Breast epithelium (tissue), 4 donors: ENCODE measurements at places on chromosomes 5 and 9. TPM values are rescaled to one million over a fixed set of nuclear protein-coding genes. Genes with fewer than 3 reads are reported as not detected.

Gene GZMA
- 1.0 TPM for total RNA-seq

DNA sequence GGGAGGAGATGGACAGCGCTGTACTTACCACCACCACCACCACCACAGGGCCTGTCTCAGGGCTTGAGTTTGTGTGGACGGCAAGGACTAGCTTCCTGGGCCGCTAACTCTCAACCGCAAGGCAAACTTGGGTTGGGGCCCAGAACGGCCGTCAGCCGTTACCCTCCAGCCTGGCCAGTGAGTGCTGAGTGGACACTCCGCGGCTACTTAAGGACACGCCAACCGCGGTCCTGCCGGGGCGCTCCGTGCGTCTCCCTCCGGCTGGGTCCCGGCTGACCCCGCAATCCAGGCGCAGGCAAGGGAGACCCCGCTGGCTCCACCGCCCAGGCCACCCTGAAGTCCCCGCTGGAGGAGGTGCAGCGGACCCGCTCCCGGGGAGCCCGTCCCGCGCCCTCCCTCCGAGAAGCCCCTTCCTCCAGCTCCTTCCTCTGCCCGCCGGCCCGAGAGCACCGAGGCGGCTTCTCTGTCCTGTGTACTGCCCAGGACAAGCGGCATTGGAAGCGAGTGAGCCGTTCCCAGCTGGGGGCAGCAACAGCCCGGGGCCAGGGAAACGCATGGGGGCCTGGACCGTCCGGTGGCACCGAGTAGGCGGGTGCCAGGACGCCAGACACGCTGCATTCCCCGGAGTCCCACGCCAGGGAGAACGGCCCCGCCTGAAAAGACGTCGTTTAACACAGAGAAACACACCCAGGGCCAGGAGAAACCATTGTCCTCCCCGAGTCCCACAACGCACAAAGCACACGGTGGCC lies 46.6 kb downstream of the HABP4 start:
- H3K27ac ChIP-seq = no peak overlapping the region
- H3K4me3 ChIP-seq = no peak overlapping the region
- no peak for DNase-seq

DNA sequence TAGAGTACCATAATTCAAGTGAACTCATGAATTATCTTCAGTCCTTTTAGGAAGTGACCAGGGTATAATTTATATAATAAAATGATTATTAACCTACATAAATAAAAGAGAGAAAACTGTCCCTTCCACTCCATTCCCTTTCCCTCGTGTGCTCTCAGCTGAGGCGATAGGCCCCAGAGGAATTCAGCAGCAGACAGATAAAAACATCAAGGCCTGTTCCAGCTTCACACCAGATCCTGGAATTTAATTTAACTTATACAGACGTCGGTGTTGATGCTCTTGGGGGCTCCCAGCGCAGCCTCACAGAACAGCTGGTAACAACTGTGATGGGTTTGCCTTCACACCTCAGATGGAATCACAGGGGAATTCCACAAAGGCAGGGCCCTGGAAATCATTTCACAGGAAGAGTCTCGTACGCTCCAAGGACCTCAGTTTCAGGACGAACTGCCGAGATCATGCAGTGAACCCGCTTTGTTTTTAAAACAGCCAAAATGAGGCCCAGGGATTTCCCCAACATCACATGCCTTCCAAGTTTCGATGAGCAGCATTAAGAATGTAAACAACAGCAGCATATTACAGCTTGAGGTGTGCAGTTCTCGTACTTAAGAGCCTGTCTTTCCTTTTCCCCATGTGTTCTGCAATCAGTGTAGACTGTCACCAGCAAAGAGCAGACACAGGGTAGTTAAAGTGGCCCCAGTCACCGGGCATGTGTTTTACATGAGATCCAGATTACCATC lies 73.6 kb upstream of the ALDH1B1 start:
- no peaks in the 10 kb centered on the region for H3K4me1 ChIP-seq
- no peaks in the 10 kb centered on the region for H3K27me3 ChIP-seq
- peak overlapping the region; percentile 34 for H3K4me3 ChIP-seq
- H3K36me3 ChIP-seq = no peaks in the 10 kb centered on the region

DNA sequence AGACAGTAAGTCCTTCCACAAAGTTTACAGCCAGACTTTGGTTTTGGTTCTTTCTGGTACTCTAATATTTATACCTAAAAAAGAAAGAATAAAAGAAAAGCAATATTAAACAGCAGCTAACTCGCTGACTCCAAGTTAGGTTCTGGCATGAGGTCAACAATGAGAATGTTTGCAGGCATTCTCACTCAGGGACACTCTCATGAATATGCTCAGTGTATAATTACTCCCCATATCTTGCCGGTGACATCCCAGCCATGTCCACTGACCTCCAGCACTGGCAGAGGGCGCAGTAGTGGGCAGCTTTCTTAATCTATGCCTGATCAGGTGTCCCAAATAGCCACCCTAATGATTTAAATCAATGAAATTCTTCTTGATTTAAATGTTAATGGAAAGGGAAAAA lies 151.5 kb downstream of the BNC2 start:
- H3K27ac ChIP-seq = no peak overlapping the region
- no peak for DNase-seq
- H3K36me3 ChIP-seq = no peaks in the 10 kb centered on the region
- H3K27me3 ChIP-seq = peaks cover 4% of the 10 kb centered on the region

GRCh38 chr5:171648279-171649074 lies 137.1 kb upstream of the SMIM23 start:
- no peaks in the 10 kb centered on the region for H3K36me3 ChIP-seq
- no peak overlapping the region for H3K27ac ChIP-seq
- no peaks in the 10 kb centered on the region for H3K4me1 ChIP-seq
- H3K4me3 ChIP-seq = no peak overlapping the region

DNA sequence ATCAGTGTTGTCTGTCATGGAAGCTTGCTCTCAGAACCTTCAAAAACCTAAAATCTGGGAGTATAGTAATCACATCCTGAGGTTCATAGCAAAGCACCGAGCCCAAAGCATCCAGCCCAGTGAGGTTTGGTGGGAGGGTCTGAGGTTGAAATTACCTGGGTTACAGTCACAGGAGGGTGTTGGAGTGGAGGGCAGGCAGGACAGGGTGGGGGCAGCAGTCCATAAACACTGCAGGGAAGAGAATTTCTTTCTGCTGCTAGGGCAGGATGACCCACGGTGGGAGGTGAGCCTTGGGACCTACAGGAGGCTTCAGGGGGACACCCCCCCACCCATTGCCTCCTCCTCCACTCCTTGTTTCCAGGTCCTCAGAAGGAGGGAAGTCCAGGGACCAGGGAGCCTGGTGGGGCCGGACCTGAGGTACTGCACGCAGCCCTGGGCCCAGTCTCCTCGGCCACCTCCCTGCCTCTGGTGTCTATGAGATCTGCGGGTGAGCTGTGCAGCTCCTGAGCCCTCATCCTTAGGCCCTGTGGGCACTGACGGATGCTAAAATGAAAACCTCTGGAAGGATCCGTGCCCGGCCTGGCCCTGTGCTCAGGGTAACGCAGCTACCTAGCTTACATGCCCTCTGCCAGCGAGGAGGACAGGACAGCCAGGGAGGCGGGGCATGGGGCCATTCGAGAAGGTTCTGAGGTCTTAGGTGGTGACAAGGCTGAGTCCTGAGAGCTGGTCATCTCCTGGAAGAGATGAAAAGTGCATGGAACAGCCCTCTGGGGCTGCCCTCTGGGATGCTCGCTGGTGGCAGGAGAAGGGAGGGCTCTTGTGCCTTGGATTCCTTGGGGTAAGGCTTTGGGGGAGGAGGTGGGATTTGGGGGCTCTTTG lies 1.8 kb upstream of the ADCY2 start:
- no peak overlapping the region for H3K4me3 ChIP-seq
- no peak for DNase-seq
- H3K27me3 ChIP-seq = peaks cover 4% of the 10 kb centered on the region

Gene SHB
- 17.9 TPM for total RNA-seq

- H3K27ac ChIP-seq = no peak overlapping the region
- H3K4me3 ChIP-seq = no peak overlapping the region
- no peaks in the 10 kb centered on the region for H3K27me3 ChIP-seq
- DNase-seq = no peak
- H3K36me3 ChIP-seq = no peaks in the 10 kb centered on the region
Observed at GRCh38 chr9:114226246-114227055, 71.1 kb downstream of the COL27A1 start.

DNA sequence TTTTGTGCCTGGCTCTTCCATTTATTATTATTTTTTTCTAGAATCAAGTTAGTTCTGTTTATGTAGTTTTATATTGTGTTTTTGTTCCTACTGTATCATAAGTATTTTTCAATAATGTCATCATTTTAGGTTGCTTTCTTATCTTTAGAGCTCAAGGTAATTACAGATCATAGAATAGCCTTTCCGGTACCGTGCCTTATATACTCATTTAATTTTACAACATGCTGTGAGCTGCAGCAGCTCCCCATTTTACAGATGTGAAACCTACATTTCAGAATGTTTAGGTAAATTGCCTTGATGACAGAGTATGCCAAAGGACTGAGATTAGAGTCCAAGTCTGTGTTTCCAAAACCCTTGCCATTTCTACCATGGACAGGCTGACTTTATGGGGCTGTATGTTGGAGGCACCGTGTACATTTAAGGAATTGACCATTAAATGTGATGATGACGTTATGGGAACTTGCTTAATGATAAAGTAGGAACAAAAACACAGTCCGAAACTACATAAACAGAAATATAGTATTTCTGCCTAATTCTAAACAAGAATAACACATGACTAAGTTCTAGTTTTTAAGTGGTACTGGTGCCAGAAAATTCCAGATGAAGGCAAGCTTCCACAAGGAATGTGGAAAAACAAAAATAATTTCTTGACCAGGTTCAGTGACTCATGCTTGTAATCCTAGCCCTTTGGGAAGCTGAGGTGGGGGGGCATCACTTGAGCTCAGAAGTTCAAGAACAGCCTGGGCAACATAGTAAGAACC lies 97.7 kb downstream of the IQGAP2 start:
- H3K27ac ChIP-seq = no peak overlapping the region
- H3K36me3 ChIP-seq = no peaks in the 10 kb centered on the region
- no peak for DNase-seq

DNA sequence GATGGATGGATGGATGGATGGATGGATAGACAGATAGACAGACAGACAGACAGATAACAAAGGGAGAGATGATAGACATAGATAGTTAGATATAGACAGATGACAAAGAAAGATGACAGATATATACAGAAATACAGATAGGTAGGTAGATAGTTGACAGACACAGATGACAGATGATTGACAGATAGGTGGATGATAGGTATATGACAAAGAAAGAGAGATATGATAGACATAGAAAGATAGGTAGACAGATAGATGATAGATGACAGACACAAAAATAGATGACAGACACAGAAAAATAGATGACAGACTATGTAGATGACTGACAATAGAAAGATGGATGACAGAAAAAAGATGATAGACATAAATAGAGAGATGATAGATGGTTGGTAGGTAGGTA lies 200.0 kb upstream of the TAS2R1 start:
- H3K4me1 ChIP-seq = no peaks in the 10 kb centered on the region
- no peak overlapping the region for H3K4me3 ChIP-seq
- no peak overlapping the region for H3K27ac ChIP-seq
- no peaks in the 10 kb centered on the region for H3K36me3 ChIP-seq
- H3K27me3 ChIP-seq = no peaks in the 10 kb centered on the region

GRCh38 chr9:34382879-34383278 lies 6.2 kb upstream of the MYORG start:
- no peak overlapping the region for H3K4me3 ChIP-seq
- H3K36me3 ChIP-seq = no peaks in the 10 kb centered on the region

DNA sequence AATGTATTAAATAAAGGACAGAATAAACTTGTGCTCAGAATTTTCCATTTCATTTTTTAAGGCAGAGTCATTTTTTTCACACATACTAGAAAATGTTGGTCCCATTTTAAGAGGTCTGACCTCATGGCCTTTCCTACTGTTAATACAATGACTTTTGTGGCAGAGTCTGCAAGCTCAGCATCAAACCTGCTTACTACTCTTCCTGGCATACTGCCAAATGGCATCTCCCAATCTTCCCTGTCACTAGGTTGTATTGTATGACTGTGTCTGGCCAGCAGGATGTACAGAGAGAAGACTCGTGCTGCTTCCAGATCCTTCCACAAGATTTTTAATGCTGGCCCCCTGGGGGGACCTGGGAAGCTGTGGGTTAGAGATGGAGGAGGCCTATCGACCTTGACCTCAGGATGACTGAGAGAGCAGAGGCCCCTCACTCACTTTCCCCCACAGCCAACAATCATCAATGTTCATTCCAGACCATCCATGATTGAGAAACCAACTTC lies 64.7 kb downstream of the BARX1 start:
- H3K4me1 ChIP-seq = no peaks in the 10 kb centered on the region
- H3K36me3 ChIP-seq = no peaks in the 10 kb centered on the region
- no peak overlapping the region for H3K4me3 ChIP-seq
- no peaks in the 10 kb centered on the region for H3K27me3 ChIP-seq
- DNase-seq = no peak
- H3K27ac ChIP-seq = no peak overlapping the region

Gene RECK
- total RNA-seq = 12.7 TPM

Gene CCL21
- 5.9 TPM for total RNA-seq

- no peaks in the 10 kb centered on the region for H3K36me3 ChIP-seq
- no peaks in the 10 kb centered on the region for H3K4me1 ChIP-seq
- H3K4me3 ChIP-seq = no peak overlapping the region
- no peaks in the 10 kb centered on the region for H3K27me3 ChIP-seq
Observed at GRCh38 chr9:68728731-68729130, 23.7 kb downstream of the PIP5K1B start.

DNA sequence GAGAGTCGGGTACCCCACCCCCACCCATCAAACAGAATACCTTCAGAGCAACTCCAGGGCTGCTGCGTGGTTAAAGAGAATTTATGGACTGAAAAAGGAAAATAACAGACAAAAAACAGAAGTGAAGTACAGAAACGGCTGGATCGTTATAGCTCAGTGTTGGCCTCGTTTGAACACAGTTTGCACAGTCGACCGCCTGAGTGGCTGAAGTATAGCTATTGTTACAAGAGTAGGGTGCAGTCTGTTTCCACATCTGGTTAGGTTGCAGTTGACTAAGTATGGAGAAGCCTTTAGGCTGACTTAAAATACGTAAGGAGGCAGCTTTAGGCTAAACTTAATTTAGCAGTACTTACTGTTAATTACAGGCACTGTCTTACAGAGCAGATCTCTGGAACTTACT lies 121.2 kb downstream of the GCNT1 start:
- no peaks in the 10 kb centered on the region for H3K27me3 ChIP-seq
- no peak overlapping the region for H3K27ac ChIP-seq
- no peaks in the 10 kb centered on the region for H3K36me3 ChIP-seq
- H3K4me3 ChIP-seq = no peak overlapping the region
- H3K4me1 ChIP-seq = no peaks in the 10 kb centered on the region

GRCh38 chr9:110189559-110190320 lies 18.2 kb downstream of the C9orf152 start:
- H3K4me3 ChIP-seq = no peak overlapping the region
- no peaks in the 10 kb centered on the region for H3K4me1 ChIP-seq

Gene TNFSF15
- 2.0 TPM for total RNA-seq

DNA sequence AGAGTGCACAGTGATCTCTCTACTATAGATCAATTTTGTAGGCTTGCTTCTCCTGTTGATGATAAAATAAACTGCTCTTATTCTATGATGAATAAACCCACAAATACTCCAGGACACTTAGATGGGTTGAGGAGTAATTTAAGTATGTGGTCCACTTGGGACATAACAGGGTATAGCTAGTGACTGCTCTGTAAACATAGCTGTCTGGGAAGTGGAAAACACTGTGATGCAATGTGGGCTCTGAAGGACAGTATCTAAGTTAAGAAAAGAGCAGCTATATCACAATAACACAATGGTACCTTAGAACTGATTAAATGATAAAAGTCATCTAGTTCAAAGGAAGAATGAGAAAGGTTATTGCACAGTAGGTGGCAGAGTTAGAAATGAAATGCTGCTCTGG lies 294.3 kb upstream of the HAPLN1 start:
- H3K4me3 ChIP-seq = no peak overlapping the region
- DNase-seq = no peak
- no peak overlapping the region for H3K27ac ChIP-seq
- no peaks in the 10 kb centered on the region for H3K4me1 ChIP-seq
- H3K36me3 ChIP-seq = no peaks in the 10 kb centered on the region

GRCh38 chr9:124054582-124055227 lies 43.1 kb downstream of the LHX2 start:
- H3K4me3 ChIP-seq = no peak overlapping the region
- no peaks in the 10 kb centered on the region for H3K4me1 ChIP-seq
- no peaks in the 10 kb centered on the region for H3K27me3 ChIP-seq
- no peak for DNase-seq
